ENCODE measurements at places on chromosomes 16 and 17.

- no peak for DNase-seq
Observed at GRCh38 chr17:57649731-57650484, 95.2 kb downstream of the CCDC182 start.

DNA sequence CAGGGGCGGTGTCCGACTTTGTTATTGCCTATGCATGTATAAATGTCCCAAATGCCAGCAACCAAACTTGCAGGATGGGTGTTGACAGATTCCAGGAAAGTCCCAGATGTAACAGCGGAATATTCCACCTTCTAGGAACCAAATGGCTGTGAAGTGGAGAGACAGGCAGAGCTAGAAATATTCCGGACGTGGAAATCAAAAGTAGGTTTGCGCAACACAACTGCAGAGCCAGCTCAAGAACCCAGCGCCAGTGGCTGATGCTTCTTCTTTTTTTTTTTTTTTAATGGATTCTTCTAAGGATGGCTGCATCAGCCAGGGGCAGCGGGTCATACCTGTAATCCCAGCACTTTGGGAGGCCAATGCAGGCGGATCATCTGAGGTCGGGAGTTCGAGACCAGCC lies 601.7 kb downstream of the MAF start:
- no peak for DNase-seq

GRCh38 chr16:88744577-88745521 lies 38.5 kb downstream of the CTU2 start:
- DNase-seq, result no peak

- DNase-seq, result no peak
Observed at GRCh38 chr16:86577314-86577971, 906 bp upstream of the FOXL1 start.

GRCh38 chr17:20210614-20211013 lies 201.5 kb downstream of the SPECC1 start:
- DNase-seq, result no peak

DNA sequence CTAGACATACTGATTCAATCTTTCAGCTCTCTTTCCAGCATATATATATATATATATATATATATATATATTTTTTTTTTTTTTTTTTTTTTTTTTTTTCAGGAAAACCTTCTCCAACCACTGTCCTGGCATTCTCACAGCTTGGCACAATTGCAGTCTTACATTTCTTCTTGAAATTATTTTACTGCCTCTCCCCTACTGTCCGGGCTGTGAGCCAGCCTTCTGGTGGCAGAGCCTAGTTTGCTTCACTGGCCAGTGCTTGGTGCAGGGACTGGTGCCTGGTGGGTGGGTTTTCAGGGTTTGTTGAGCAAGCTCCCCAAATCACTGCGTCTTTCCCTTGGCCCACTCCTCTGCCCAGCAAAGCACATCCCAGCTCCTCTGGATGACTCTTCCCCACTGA lies 28.5 kb downstream of the PRSS54 start:
- no peak for DNase-seq

GRCh38 chr16:83456934-83457333 lies 350.8 kb upstream of the HSBP1 start:
- DNase-seq, result no peak

DNA sequence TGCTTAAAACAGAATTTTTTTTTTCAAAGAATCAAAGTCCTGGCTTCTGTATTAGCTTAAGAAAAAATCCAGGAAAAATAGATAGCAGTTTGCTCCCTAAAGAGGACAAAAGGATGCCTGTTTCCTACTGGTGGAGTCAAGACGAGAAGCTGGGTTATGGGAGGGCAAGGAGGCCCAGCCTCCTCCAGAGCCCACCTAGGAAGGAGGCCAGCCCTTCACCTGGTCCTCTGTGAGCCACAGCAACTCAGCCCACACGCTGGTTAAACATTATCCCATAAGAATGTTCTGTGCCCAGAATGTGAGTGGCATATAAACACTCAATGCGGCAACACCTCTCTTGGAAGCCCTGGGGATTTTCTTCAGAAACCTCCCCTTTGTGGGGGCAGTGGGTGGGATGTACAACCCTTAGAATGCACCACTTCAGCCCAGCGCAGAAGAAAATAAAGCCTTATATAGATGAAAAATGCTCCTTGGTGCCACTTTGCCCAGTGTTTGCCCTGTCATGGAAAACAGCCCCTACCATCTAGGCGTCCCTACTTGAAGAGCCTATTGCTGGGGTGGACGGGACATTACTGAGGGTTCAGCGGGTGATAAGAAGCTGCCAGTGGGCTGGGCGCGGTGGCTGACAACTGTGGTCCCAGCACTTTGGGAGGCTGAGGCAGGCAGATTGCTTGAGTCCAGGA lies 48.0 kb downstream of the TEKT5 start:
- DNase-seq, result no peak

DNA sequence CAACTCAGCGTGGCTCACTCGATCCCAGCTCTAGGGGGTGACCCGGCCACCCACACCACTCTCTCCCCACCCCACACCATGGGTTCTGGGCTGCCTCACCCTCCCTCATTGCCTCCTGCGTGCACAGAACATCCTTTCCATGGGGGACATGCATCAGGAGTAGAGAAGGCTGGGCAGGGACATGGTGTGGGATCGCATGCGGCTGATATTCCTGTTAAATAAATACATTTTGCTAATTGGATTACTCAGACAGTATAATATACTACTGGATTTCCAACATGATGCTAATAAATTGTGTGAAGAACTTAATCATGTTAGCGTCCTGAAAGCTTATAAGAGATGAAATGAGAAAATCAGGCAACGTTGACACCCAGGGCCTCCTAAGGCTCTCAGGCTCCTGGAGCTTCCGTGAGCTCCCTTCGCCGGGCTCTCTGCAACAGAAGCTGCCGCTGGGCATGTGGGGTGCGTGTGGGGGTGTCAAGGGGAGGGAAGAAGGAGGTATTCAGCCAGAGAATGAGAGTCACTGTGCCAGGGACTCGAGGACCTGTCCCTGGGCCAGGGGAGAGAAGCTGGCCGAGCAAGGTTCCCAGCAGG lies 173.1 kb upstream of the TNRC6C start:
- DNase-seq, result no peak

GRCh38 chr16:87196231-87196630 lies 121.0 kb downstream of the C16orf95 start:
- DNase-seq, result no peak

- no peak for DNase-seq
Observed at GRCh38 chr17:79539944-79540705, 70.7 kb downstream of the RBFOX3 start.

DNA sequence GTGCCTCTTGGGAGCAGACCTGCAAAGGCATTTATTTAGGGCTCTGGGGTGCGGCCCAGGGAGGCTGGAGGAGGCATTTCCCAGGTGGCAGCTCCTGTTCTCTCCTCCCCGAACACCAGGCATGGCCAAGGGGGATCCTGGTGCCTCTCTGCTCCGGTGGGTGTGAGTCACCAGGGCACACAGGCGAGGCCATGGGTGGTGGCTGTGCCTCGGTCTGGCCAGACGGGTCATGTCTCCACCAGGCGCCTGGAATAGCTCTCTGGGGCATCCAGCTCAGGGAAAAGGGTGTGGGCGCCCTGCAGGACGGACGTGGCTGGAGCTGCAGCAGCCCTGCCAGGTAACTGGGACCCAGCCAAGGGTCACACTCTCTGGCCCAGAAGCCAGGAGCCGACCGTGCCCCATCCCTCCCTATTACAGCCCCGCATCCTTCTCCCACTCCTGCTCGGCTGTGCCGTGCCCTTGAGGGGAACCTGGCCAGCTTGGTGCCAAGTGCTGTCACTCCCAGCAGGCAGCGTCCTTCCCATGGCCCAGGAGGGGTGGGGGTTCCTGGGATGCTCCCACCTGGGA lies 25.8 kb downstream of the SOX8 start:
- no peak for DNase-seq

GRCh38 chr16:29858974-29859373 lies 4.1 kb downstream of the CDIPT start:
- DNase-seq, result no peak

DNA sequence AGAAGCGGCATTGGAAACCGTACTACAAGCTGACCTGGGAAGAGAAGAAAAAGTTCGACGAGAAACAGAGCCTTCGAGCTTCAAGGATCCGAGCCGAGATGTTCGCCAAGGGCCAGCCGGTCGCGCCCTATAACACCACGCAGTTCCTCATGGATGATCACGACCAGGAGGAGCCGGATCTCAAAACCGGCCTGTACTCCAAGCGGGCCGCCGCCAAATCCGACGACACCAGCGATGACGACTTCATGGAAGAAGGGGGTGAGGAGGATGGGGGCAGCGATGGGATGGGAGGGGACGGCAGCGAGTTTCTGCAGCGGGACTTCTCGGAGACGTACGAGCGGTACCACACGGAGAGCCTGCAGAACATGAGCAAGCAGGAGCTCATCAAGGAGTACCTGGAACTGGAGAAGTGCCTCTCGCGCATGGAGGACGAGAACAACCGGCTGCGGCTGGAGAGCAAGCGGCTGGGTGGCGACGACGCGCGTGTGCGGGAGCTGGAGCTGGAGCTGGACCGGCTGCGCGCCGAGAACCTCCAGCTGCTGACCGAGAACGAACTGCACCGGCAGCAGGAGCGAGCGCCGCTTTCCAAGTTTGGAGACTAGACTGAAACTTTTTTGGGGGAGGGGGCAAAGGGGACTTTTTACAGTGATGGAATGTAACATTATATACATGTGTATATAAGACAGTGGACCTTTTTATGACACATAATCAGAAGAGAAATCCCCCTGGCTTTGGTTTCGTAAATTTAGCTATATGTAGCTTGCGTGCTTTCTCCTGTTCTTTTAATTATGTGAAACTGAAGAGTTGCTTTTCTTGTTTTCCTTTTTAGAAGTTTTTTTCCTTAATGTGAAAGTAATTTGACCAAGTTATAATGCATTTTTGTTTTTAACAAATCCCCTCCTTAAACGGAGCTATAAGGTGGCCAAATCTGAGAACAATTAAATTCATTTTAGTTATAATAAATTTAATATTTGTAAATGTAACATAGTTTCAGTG lies 1.7 kb downstream of the HEXIM1 start:
- DNase-seq, result no peak
